Umbilical cord (tissue), 2 donors: ENCODE measurements at places on chromosomes 12 and 14.
A peak's percentile ranks its signal among the peaks of the same experiment; 100 is the strongest.

- DNase-seq, result no peak
Measured at GRCh38 chr12:107533218-107533617, 152.4 kb upstream of the PWP1 start.

GRCh38 chr14:95496690-95497259 lies 19.7 kb downstream of the SYNE3 start:
- peak; percentile 77 for DNase-seq

DNA sequence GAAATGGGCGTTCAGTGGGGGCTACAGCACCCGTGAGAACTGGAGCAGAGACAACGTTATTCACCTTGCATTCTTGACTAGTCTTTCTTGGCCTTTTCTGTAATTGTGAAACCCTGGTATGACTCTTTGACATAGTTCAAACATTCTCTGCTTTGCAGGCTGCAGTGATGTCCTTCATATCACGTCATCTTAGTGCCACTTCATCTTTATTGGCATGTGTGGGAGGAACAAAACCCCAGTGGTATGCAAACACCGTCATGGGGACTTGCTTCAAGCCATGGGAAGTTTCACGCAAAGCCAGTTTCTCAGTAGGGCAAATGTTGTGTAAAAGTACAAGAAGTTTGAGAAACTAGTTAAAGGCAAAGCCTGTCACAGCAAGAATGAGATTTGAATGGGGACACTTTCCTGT lies 20.2 kb upstream of the DUSP16 start:
- DNase-seq, result peak; percentile 39

- no peak for DNase-seq
Measured at GRCh38 chr12:93111773-93112172, 182.7 kb upstream of the EEA1 start.

GRCh38 chr14:67516676-67517075 lies 16.4 kb upstream of the PLEKHH1 start:
- no peak for DNase-seq

DNA sequence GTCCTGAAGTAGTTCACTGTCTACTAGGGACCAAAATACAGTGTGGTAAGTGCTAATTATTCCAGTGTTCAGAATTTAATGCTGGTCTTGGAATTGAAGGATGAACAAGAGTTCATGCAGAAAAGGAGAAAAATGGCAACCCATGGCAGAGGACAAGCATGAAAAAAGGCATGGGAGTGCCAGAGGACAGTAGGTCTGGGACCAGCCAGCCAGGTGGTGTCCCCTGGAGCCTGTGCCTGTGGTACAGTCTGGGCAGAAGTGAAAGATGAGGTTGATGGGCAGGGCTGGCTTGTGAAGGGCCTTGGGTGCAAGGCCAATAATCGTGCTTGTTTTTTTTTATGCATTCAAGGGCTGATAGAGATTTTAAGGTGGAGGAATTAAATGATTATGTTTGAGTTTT lies 21.0 kb downstream of the C12orf75 start:
- DNase-seq, result no peak

GRCh38 chr14:81323093-81323492 lies 77.0 kb downstream of the STON2 start:
- no peak for DNase-seq

DNA sequence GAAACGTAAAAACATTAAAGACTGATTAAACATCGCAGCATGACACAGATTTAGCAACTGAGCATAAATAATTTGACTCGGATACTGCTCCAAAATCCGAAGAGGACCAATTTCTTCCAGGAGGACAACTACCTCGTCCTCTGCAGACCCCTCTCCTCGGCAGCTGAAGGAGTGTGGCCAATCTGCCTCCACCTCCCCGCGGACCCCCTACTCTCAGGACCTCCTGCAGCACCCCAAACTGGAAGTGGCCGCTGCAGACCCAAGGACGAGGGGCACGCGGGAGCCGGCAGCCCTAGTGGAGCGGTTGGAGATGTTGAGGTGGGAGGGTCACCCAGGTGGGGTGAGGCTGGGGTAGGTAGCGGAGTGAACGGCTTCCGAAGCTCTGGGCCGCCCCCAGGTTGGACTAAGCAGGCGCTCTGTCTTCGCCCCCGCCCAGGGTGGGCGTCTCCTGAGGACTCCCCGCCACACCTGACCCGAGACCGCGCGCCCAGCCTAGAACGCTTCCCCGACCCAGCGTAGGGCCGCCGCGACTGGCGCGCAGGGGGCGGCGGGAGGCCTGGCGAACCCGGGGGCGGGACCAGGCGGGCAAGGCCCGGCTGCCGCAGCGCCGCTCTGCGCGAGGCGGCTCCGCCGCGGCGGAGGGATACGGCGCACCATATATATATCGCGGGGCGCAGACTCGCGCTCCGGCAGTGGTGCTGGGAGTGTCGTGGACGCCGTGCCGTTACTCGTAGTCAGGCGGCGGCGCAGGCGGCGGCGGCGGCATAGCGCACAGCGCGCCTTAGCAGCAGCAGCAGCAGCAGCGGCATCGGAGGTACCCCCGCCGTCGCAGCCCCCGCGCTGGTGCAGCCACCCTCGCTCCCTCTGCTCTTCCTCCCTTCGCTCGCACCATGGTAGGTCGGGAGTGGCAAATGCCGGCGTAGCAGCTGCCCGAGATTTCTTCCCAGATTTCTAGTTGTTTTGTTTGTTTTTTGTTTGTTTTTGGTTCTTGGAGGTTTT lies at the start of gene CALM1:
TSS of gene CALM1 (plus strand) at position 689 of the 999 bp plus-strand sequence. CDS start at position 891, 202 bp downstream.
- DNase-seq, result peak; percentile 86

GRCh38 chr14:74048281-74048680 lies 29.1 kb downstream of the BBOF1 start:
- DNase-seq, result no peak

DNA sequence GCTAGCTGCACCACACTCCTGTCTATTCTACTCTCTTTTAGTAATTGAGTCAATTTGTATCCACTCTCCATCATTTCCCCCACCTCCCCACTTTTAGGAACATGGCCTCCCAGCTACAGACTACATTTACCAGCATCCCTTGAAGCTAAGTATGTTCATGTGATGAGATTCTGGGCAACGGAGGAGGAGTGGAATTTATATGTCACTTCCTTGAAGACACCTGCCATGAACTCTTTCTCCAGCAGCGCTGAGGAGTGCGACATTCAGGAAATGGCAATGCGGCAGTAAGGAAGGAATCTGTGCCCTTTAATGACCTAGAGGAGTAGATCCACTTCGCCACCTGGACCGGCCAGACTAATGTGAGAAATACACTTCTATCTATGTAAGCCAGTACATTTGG lies 243.7 kb upstream of the DIO2 start:
- no peak for DNase-seq

- DNase-seq, result no peak
Measured at GRCh38 chr14:63972323-63972932, 119.6 kb downstream of the SYNE2 start.

DNA sequence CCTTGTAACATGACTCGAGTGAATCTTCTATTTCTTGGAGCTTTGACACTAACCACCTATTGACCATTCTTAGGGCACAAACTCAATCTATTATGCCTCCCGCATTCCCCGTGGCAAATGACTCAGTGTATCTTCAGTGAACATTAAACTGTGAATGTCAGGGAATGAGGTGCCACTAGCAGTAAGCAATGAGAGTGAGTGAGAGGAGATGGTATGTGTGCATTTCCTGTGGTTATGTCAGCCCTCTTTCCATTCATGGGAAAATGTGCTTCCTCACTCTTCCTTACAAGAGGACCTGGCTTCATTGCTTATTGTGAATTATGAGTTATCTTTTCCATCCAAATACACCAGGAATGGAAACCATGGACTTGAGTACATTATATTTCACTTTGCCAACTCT lies 229.2 kb downstream of the EMP1 start:
- no peak for DNase-seq

- DNase-seq, result peak; percentile 35
Measured at GRCh38 chr14:69685218-69685616, 73.8 kb downstream of the SUSD6 start.

DNA sequence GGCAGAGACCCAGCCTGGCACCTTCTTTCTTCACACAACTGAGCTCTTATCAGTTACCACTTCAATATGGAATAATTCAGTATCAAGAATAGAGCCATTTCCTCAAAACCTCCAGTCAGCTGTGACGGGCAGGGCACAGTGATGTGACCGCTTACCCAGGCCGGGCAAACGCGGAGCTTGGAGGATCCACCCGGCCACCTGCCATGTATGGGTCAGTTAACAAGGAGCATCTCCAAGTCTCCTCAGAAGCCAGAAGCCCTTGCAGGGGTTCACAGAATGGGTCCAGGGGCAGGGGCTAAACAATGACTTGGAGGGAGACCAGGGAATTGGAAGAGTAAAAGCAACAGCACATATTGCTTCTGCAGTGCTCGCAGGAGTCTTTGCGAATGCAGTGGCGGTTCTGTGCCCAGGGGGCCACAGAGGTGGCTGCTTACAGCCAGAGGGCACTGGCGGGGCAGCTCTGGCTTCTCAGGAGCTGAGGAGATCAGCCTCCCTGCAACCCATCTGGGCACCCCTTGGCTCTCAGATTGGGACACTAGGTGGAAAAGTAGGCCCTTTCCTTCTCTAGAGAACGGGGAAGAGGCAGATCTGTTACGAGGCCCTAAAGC lies 162.3 kb downstream of the CALM1 start:
- no peak for DNase-seq

GRCh38 chr14:35374263-35374712 lies 30.3 kb downstream of the NFKBIA start:
- DNase-seq, result peak; percentile 54

DNA sequence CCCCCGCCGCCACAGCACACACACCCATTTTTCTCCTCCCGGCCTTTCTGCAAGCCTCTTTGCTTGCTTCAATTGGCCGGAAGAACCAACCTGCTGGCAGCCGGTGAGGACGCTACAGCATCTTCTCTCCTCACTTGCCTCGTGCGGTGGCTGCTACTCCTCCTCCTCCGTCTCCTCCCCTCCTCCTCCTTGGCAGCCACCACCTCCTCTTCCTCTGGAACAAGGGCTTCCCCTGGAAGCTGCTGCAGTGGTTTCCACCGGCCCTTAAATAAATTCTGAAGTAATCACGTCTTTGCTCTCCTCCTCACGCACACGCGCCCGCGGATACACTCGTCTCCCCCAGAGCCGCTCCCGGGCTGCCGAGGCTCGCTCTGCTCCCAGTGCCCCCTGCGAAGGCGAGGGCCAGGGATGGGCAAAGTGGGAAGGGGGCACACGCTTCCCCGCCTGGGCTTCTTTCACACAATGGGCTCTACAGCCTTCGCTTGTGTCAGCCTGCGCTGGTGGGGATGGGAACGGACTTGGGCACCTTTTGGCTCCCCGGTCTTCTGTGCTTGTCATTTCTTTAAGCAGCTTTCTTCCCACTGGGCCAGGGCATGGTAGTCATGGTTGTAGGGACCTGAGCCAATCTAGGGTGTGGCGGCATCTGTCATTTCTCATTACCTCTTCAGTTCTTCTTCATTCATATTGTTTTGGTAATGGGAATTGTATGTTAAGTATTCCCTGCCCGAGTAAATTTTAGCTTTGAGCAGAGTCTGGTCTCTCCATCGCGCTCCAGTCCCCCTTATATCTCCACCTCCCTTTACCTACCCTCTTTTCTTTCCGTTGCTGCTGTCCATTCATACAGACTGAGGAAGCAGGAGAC lies at the start of gene PPFIA2:
TSS of gene PPFIA2 (minus strand) at position 161 of the 862 bp plus-strand sequence.
- DNase-seq, result peak; percentile 20

DNA sequence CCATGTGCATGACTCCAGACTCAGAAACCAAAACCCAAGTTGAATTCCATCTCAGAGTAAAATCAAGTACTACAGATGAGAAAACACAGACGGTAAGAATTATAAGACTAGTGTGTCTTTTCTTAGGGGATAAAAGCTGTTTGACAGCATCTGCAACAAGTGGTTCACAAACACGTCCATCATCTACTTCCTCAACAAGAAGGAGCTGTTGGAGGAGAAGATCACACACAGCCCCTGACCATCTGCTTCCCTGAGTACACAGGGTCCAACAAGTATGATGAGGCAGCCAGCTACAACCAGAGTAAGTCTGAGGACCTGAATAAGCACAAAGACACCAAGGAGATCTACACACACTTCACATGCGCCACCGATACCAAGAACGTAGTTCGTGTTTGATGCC lies 110.7 kb upstream of the ATF7IP start:
- DNase-seq, result no peak

DNA sequence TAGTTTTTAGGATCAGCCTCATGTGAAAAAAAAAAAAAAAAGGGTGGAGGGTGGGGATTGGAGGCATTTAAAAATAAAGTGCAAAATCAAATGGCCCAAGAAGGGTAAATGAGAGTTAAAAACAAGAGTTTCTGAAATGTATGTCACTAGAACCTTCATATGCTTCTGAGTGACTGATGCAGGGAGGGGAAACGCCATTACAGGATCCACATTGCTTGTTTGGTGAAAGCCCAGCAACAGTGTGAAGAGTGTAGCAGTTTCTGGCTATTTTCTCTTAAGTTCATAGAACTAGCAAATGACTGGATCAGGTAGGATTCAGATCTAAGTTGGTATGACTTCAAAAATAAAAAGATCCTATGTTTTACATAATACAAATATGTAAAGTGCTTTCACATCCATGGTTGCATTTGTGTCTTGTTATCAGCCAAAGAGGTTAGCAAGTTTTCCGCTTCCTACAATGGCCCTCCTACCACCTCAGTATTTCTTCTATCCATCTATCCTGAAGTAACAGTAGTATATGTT lies 2.9 kb downstream of the CHPT1 start:
- no peak for DNase-seq

DNA sequence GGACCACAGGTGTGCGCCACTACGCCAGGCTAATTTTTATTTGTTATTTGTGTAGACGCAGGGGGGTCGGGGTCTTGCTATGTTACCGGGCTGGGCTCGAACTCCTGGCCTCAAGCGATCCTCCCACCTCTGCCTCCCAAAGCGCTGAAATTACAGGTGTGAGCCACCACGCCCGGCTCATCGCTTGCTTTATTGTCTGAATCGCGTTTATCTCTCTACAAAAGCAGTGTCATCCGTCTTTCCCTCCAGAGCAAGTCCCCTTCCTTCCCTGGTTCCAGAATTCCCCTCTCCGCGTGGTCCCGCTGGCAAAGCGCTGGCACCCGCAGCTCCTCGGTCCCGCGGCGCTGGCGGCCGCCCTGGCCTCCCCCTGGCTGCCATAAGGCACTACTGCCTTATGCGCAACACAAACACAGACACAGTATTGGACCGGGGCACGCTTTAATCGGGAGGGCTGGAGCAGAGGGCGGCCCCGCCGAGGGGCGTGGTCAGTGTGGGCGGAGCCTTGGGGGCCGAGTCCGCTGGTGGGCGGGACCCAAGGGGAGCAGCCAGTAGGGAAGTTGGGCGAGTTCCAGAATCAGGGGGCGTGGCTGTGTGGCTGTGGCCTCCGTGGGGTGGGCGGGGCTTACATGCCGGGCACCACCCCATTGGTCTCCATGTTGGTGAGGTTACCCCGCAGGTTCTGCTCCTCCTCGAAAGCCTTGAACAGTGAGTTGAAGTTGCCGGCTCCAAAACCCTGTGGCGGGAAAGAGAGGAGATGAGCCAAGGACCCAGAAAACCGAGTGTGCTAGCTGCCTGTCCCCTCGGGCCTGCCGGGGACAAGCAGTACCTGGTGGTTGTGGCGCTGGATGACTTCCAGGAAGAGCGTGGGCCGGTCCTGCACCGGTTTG lies 19.3 kb downstream of the HPD start:
- DNase-seq, result peak; percentile 98
